ENCODE measurements at places on chromosomes 3 and 15. TPM values are rescaled to one million over a fixed set of nuclear protein-coding genes. Genes with fewer than 3 reads are reported as not detected.

- DNase-seq: no peak
- peak overlapping the region; percentile 26 for H3K27ac ChIP-seq
- H3K4me1 ChIP-seq: no peaks in the 10 kb centered on the region
- no peaks in the 10 kb centered on the region for H3K27me3 ChIP-seq
These were observed 39.1 kb downstream of the SLC9A9 start for GRCh38 chr3:143809121-143809621.

STRIT1 gene
- not detected for total RNA-seq

DNA sequence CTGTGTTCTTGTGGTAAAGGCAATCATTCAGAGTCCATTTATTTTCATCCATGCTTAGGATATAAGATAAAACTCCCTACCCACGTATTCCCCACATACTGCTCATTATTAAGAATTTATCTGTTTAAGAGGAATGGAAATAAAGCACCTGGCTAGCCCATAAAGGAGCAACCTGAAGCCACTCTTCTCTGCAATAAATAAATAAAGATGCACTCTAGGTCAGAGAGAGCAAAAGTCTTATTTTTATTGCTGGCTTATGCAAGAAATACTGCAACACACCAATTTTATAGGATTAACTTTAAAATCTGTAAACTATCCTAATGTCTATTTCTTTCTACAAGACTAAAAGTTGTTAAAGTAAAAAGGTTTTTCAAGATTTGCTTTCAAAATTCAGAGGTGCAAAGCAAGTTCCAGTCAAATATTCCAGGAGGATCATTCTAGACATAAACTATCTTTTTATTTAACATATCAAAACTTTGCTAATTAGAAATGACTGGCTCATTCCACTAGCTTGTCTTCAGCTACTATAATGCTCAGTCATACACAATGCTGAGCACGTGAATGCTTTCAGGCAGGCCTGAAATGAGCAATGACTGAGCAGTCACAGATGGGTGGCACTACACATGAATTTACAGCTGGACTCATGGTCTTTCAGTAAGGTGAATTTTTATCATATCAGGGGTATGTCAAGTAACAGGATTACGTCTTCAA is 7.1 kb downstream of the TJP1 start:
- H3K36me3 ChIP-seq: no peaks in the 10 kb centered on the region
- no peak overlapping the region for H3K4me3 ChIP-seq
- DNase-seq: no peak
- H3K27me3 ChIP-seq: no peaks in the 10 kb centered on the region
- H3K4me1 ChIP-seq: no peaks in the 10 kb centered on the region

GRCh38 chr3:183435661-183436060 is 7.2 kb upstream of the MCF2L2 start:
- no peaks in the 10 kb centered on the region for H3K27me3 ChIP-seq
- H3K36me3 ChIP-seq: no peaks in the 10 kb centered on the region

CDHR4 gene
- total RNA-seq: not detected

- H3K27ac ChIP-seq: peak overlapping the region; percentile 36
- no peak for DNase-seq
- peaks cover 17% of the 10 kb centered on the region for H3K4me1 ChIP-seq
- H3K27me3 ChIP-seq: no peaks in the 10 kb centered on the region
These were observed 3.0 kb upstream of the ZNF280D start for GRCh38 chr15:56736308-56736707.

HYAL1 gene
- total RNA-seq: 18.4 TPM

GRCh38 chr3:157285141-157285540 is 125.2 kb upstream of the CCNL1 start:
- no peak for DNase-seq
- H3K27me3 ChIP-seq: no peaks in the 10 kb centered on the region
- H3K27ac ChIP-seq: no peak overlapping the region

GRCh38 chr3:100957261-100957986 is 35.8 kb downstream of the ABI3BP start:
- H3K27me3 ChIP-seq: no peaks in the 10 kb centered on the region
- H3K27ac ChIP-seq: no peak overlapping the region
- H3K4me3 ChIP-seq: no peak overlapping the region
- no peaks in the 10 kb centered on the region for H3K4me1 ChIP-seq

- no peaks in the 10 kb centered on the region for H3K36me3 ChIP-seq
- no peak overlapping the region for H3K4me3 ChIP-seq
- peaks cover 3% of the 10 kb centered on the region for H3K4me1 ChIP-seq
- no peak overlapping the region for H3K27ac ChIP-seq
- no peaks in the 10 kb centered on the region for H3K27me3 ChIP-seq
- DNase-seq: no peak
These were observed 72.5 kb downstream of the GPR156 start for GRCh38 chr3:120212505-120212904.

GRCh38 chr3:65485826-65486469 is 552.8 kb downstream of the MAGI1 start:
- H3K36me3 ChIP-seq: no peaks in the 10 kb centered on the region
- no peaks in the 10 kb centered on the region for H3K4me1 ChIP-seq
- peak overlapping the region; percentile 25 for H3K27ac ChIP-seq
- DNase-seq: no peak
- no peak overlapping the region for H3K4me3 ChIP-seq

- peak overlapping the region; percentile 74 for H3K27ac ChIP-seq
- peaks cover 60% of the 10 kb centered on the region for H3K4me1 ChIP-seq
- H3K27me3 ChIP-seq: no peaks in the 10 kb centered on the region
- peaks cover 2% of the 10 kb centered on the region for H3K36me3 ChIP-seq
These were observed 21.6 kb downstream of the RLBP1 start for GRCh38 chr15:89199746-89200145.

NPAP1 gene
- total RNA-seq: not detected

NUP210 gene
- total RNA-seq: 9.3 TPM

ARGFX gene
- not detected for total RNA-seq

DNA sequence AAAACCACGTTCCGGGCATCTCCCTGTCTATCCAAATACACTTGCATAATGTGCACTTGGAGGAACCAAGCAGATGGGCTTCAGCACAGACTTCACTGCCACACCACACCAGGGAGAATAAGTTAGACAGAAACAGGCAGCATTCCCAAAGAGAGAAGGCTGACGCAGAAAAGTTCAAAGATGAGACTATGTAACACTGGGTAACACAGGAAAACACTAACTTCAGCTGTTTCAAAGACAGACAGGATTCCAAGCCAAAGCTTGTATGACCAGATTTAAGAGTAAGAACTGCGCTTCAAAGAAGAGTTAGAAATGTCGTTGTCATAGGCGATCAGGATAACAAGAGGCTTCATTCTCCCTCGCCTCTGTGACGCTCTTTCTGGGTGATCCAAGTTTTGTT is 19.9 kb downstream of the SLC51A start:
- H3K27me3 ChIP-seq: no peaks in the 10 kb centered on the region
- peaks cover 5% of the 10 kb centered on the region for H3K36me3 ChIP-seq
- no peak overlapping the region for H3K4me3 ChIP-seq
- DNase-seq: no peak
- no peak overlapping the region for H3K27ac ChIP-seq

Measured in tibial nerve (tissue), 4 donors.